ENCODE measurements at places on chromosomes 7 and 10.

GRCh38 chr10:118332236-118332635 lies 9.9 kb downstream of the FAM204A start:
- no peak for DNase-seq
- no peaks in the 10 kb centered on the region for H3K27me3 ChIP-seq
- H3K4me3 ChIP-seq = no peak overlapping the region
- H3K36me3 ChIP-seq = no peaks in the 10 kb centered on the region
- H3K27ac ChIP-seq = no peak overlapping the region

- no peak overlapping the region for H3K27ac ChIP-seq
- DNase-seq = no peak
- H3K27me3 ChIP-seq = no peaks in the 10 kb centered on the region
- no peaks in the 10 kb centered on the region for H3K4me1 ChIP-seq
Observed at GRCh38 chr10:127619546-127620325, 70.6 kb downstream of the NPS start.

DNA sequence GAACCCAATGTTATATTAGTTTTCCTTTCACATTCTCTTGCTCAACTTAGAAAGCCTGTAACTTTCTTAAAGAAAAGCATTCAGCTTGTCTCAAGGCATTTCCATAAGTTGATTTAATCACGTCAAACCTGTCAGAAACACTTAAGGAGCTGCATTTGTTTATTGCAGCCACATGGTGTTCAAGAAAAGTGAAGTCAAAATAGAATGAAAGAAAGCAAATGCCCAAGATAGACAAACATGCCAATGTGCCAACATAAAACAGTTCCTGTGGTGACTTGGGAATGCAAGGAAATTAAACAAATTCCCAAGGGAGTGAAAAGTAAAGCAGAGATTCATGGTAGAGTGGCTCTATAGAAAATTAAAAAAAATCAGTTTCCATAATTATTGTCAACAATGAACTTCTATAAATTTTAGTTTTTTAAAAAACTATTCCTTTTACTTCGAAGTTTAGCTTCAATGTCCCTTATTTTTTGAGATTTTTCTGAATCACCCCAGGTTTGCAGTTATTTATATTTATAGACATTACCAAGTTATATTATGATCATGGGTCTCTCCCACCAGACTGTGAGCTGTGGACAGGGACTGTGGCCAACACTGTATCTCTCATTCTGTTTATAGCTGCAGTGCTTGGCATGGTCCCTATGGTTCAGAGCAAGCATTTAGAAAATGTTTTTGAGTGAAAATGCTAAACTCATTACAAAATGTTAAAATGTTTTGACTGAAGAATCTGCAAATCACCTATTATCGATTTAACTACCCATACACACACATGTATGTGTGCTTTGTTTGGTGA lies 887.4 kb downstream of the REEP3 start:
- DNase-seq = no peak
- no peak overlapping the region for H3K4me3 ChIP-seq
- no peaks in the 10 kb centered on the region for H3K27me3 ChIP-seq
- H3K27ac ChIP-seq = no peak overlapping the region

- H3K36me3 ChIP-seq = no peaks in the 10 kb centered on the region
- H3K27me3 ChIP-seq = no peaks in the 10 kb centered on the region
- H3K4me3 ChIP-seq = no peak overlapping the region
Observed at GRCh38 chr10:30823651-30824050, 194.1 kb upstream of the LYZL2 start.

- H3K4me3 ChIP-seq = no peak overlapping the region
- DNase-seq = no peak
- no peaks in the 10 kb centered on the region for H3K36me3 ChIP-seq
- no peaks in the 10 kb centered on the region for H3K27me3 ChIP-seq
Observed at GRCh38 chr10:8617792-8618191, 563.3 kb downstream of the GATA3 start.

DNA sequence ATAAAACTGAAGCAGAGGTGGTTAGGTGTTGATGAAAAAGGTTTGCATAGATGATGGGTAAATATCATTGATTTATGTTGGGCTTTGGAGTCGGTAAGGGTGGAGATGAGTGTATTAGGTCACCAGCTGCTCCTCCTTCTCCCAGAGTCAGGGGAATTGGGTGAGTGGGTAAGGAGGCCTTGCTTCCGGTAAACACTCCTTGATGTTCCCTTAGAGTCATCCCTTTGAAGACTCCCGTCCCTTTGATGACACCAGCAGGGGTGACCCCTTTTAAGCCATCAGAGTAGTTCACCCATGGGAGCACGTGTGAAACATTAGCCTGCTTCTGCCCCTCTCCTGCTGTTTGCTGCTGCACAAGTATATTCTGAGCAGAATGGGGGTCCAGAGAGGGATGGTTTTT lies 92.2 kb upstream of the DKK1 start:
- H3K4me3 ChIP-seq = no peak overlapping the region
- no peak for DNase-seq
- no peak overlapping the region for H3K27ac ChIP-seq
- no peaks in the 10 kb centered on the region for H3K27me3 ChIP-seq
- no peaks in the 10 kb centered on the region for H3K4me1 ChIP-seq
